Gastroesophageal sphincter (tissue), 4 donors: ENCODE measurements at places on chromosomes 3 and 15. TPM values are rescaled to one million over a fixed set of nuclear protein-coding genes. Genes with fewer than 3 reads are reported as not detected.

Gene SLC2A2
- not detected for total RNA-seq

Gene SEC61A1
- 72.2 TPM for total RNA-seq

Gene CD200
- 15.6 TPM for total RNA-seq

Gene BNC1
- total RNA-seq = 0.27 TPM

Gene CHRFAM7A
- 1.4 TPM for total RNA-seq

Gene CYP8B1
- not detected for total RNA-seq

Gene SLC22A14
- total RNA-seq = not detected

Gene ECE2
- total RNA-seq = 0.12 TPM

Gene RFC4
- total RNA-seq = 9.8 TPM

Gene KCNMB2
- not detected for total RNA-seq

Gene LDHAL6B
- 0.54 TPM for total RNA-seq

Gene YEATS2
- 29.0 TPM for total RNA-seq

Gene STIMATE
- total RNA-seq = 14.6 TPM

Gene ROPN1B
- total RNA-seq = not detected

Gene TF
- 0.78 TPM for total RNA-seq

Gene C15orf40
- total RNA-seq = 8.1 TPM

Gene OR4M2
- not detected for total RNA-seq

Gene SYNPR
- not detected for total RNA-seq

Gene HRG
- total RNA-seq = not detected

Gene RPL35A
- total RNA-seq = 823 TPM

GRCh38 chr3:94615275-94616065 is 552.6 kb downstream of the NSUN3 start:
- no peak for ATAC-seq

GRCh38 chr15:76312540-76313174 is 1.4 kb upstream of the ETFA start:
- no peak for ATAC-seq

DNA sequence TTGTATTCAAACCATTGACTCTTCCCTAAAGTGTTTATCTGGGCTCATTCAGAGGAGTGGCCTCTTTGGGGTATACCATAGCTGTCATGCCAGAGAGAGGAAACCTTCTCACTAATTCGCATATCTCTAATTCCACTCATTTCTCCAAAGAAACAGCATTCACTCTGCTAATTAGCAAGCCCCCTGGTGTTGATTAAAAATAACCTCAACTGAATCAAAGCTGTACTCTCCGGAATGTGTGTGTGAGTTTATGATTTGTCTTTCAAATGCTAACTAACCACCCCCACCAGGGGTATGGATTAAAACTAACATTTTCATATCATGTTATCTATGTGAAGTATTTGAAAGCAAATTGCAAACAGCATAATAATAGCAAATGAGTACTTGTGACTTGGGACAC is 45.5 kb downstream of the PAQR5 start:
- no peak for ATAC-seq

GRCh38 chr3:16768014-16768413 is 116.7 kb upstream of the PLCL2 start:
- ATAC-seq = no peak

- no peak for ATAC-seq
Observed at GRCh38 chr3:169809230-169809795, 3.4 kb upstream of the LRRIQ4 start.

DNA sequence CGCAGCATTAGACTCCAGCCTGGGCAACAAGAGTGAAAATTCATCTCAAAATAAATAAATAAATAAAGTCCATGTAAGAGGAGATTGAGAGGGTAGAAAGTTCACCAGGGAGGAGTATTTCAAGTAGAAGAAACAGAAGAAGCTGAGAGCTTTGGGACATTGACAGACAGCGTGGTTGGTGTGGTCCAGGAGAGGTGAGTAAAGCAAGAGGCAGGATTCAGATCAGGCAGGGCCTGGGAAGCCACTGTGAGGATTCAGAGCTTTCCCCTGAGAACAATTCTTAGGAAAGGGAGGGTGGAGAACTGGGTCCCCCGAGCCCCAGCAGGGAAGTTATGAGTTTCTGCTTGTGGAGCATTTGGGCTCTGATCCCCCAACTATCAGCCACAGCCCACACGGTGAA is 54.2 kb upstream of the AMOTL2 start:
- no peak for ATAC-seq

- no peak for ATAC-seq
Observed at GRCh38 chr3:155286736-155287135, 6.7 kb downstream of the STRIT1 start.

DNA sequence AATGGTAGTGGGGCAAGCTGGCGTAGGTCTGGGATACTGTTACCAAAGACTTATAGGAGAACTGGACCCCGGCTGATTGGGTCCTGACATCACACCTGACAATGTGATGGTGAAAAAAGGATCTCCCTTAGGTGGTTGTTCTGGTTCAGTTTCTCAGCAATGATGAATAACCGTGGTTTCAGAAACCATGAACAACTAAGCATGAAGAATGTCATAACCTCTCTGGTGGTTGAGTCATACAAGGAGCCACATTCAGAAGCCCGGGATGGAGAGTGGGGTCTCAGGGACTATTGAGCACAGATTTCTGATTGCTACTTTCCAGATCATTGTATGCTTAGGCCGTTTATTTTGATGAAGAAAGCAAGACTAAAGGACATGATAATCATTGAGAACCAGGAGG is 17.4 kb downstream of the GPR160 start:
- ATAC-seq = no peak

GRCh38 chr3:149813367-149814281 is 609 bp downstream of the RNF13 start:
- peak; percentile 4 for ATAC-seq

DNA sequence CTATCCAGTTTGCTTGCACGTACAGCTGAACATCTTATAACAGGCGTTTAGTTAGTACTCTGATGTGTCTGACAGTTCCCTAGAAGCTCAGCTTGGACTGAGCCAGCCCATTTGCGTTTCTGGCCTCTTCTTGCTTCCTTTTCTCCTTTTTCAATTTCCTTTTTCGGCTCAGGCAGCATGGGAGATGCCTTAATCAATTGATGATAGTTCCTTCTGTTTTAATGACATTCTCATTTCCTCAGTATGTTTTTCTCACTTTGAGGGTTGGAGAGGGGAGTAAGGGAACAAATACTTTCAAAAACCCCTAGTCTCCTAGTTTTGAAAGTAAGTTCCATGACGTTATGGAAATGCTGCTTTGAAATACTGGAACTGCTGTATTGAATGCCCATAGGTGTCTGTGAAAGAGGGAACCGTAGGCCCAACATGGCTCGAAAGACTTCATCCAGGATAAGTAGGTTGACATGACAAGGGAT is 18.9 kb downstream of the IL1RAP start:
- no peak for ATAC-seq

- ATAC-seq = no peak
Observed at GRCh38 chr15:79349525-79349924, 38.6 kb downstream of the TMED3 start.

GRCh38 chr3:124313621-124314020 is 321.7 kb upstream of the ROPN1 start:
- ATAC-seq = no peak

- ATAC-seq = no peak
Observed at GRCh38 chr3:184040010-184040409, 8.5 kb downstream of the HTR3D start.

DNA sequence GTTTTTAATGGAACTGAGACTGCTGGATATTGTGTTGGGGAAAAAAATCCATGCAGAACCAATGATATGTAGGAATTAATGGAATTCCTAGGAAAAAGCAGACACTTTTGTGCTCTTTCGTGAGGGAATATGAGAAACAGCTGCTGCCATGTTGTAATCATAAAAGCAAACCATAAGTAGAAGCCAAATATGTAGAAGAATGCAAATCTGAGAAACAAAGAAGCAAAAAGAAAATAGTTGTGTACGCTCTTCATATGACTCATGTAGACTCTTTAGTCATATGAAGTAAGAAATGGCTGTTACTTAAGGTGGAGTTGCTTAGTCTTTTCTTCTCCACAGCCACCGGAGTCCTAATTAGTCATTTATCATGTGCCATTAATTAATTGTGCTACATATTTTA is 298.6 kb upstream of the ZNF717 start:
- no peak for ATAC-seq

DNA sequence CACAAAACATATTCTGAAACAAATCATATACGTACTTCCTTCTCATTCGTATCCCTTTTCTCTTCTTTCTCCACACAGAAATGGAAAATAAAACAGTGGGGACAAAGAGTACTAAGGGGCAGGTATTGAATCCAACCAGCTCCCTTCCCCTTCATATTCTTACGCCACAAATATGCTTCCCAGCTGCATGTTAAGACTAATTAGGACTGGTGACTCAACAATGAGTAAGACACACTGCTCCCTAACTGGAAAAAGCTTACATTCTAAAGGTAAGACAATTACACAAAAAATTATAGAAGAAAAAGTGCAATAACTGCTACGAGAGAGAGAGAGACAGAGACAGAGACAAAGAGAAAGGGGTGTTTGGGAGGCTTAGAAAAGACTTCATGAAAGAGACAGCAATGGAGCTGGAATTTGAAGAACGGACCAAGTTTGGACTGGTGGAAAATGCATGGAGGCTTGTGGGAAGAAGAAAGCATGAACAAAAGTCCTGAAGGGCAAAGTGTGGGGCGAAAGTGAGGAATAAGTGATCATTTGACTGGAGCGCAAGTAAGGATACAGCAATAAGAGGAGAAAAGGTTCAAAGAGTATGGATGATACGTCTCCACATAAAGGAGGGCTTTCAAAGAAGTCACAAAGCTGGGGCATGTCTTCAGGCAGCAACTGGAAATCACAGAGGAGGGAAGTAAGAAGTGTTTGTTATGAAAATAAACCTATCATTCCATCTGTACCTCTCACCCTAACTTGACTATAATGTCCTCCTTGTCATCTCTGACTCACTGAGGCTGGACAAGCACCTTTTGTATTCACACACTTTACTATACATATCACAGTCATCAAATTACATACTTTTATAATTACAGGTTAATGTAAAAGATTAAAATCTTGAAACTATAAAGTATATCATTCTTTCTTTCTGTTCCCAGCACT is 49.2 kb downstream of the RYK start:
- no peak for ATAC-seq

DNA sequence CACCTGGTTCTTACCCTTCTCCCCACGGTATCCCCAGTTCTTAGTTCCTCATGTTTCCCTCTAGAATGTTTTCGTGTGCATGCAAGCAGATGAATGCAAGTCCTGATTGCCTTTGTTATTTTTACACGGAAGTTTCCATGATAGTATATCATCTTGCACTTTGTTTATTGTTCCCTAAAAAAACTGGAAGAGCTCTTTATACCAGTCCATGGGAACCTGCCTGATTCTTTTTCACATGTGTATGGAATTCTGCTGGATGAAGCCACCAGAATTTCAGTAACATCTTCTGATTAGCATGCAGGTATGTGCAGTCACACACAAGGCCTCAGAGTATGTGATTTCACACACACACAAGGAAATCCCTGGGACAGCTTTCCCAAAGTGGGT is 16.0 kb upstream of the LRRK1 start:
- ATAC-seq = no peak

DNA sequence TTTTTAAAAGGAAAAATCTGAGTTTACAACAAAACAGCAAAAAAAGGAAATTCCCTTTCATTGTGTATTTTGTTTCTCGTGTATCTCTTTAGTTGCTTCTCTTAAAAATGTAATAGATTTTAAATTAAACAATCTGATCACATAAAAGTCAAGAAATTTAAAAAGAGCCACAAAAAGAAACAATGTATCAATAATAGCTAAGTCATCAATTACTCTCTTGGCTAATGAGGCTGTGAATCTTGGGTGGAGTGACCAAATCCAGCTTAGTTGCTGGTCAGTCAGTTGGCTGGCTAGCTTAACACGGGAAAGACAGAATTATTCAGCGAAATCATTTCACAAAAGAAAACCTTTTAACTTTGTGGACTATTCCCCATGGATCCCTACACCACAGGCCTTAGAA is 3.2 kb downstream of the SFMBT1 start:
- no peak for ATAC-seq

- no peak for ATAC-seq
Observed at GRCh38 chr3:28745916-28746617, 397.4 kb upstream of the AZI2 start.

- ATAC-seq = peak; percentile 61
Observed at GRCh38 chr3:87350367-87351199, 74.2 kb upstream of the POU1F1 start.

- ATAC-seq = no peak
Observed at GRCh38 chr15:26738996-26739395, 33.9 kb downstream of the GABRB3 start.

GRCh38 chr3:189978753-189979152 is 141.9 kb downstream of the P3H2 start:
- no peak for ATAC-seq

DNA sequence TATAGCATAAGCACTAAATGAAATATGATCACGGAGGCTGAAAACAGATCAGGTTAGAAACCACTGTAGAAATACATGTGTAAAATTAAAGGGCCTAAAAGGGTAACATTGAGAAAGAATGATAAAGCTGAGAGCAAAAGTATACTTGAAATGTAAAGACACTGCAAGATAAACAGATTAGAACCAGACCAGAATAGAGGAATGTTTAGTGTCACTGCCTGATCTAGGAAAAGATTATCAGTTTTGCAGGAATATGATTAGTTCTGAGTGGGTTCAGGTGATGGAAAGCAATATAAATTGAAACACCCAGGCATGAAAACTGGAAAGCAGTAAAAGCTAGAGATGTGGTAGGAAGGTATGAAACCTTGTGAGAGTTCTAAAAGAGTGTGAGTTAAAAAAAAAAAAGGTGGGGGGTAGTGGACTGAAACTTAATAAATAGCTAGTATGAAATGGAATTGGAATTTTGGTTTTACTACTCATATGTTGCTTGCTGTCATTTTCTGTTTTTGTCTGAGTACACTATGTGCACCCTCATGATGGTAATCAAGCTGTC is 16.0 kb upstream of the C3orf38 start:
- no peak for ATAC-seq

DNA sequence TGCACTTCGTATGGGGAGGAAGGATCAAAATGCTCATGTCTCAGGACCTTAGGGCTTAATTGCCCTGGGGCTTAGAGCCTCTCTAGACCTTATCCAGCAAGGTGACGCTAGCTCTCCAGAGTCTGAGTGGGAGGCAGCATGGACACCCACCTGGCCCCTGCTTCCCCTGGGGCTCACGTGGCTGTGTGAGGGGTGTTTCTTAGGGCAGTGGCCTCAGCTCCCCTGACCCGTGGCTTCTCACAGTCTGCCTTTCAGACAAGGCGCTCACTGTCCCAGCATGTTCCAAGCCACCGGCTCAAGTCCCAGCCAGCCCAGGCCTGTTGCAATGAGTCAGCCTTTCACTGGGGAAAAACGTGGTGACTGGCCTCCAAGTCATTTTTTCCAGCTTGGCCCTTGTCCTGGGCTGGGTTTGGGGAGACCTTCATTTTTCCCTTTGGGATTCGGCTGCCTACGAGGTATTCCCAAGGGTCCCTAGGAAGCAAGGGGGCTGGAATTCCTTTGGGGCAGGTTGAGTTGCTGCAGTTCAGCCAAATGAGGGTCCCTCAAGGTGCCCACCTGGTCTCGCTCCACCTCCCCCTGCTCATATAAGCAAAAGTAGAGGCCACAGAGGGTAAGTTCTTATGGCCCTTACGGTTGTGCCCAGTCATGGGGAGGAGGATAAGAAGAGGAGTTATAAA is 15.7 kb downstream of the BHLHE40 start:
- peak; percentile 84 for ATAC-seq

GRCh38 chr15:98801234-98801561 is 152.9 kb downstream of the IGF1R start:
- ATAC-seq = no peak
